Stimulated activated CD4-positive, alpha-beta T cell treated with anti-CD3 and anti-CD28 coated beads, TNF-alpha, amount 100 ng/mL, for 1 hour (primary cell): ENCODE measurements at places on chromosomes 11 and 22.

DNA sequence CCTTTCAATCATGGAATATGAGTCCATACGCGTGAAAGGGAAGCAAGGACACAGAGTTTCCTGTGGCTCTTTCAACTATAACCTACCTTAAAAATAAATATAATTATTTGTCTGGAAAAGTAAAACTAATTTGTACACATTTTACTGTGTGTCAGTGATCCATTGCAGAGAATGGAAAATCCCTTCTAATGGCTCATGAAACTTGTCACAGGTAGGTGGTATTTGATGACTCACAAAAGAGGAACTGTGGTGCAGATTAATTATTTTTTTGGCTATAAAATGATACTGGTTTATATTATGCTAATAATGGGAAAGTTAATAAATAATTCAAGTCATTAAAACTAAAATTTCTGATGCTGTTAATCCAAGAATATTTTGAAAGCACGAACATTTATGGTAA lies 792.2 kb downstream of the METTL15 start:
- DNase-seq: no peak

- DNase-seq: no peak
Measured at GRCh38 chr11:122246874-122247273, 130.9 kb upstream of the BLID start.

DNA sequence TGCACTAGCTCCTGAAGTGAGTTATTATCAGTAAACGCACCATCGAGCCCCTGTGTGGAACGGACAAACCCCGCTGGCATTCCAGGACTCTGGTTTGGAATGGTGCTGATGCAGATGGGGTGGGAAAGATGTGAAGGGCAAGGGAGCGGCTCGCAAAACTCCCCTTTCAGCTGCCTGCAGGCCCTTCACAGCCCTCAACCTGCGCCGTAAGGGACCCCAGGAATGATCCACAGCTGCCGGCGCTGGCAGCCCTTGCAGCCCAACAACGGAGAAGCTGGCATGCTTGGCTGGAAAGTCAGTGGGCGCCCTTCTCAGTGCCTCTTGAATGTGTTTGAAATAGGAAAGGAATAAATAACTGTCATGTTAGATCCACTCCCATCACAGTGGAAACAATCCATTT lies 1445.5 kb downstream of the BRD1 start:
- no peak for DNase-seq

GRCh38 chr22:49512487-49513165 lies 315.0 kb downstream of the BRD1 start:
- no peak for DNase-seq

- DNase-seq: no peak
Measured at GRCh38 chr22:50601669-50602337, 1.2 kb downstream of the MAPK8IP2 start.

DNA sequence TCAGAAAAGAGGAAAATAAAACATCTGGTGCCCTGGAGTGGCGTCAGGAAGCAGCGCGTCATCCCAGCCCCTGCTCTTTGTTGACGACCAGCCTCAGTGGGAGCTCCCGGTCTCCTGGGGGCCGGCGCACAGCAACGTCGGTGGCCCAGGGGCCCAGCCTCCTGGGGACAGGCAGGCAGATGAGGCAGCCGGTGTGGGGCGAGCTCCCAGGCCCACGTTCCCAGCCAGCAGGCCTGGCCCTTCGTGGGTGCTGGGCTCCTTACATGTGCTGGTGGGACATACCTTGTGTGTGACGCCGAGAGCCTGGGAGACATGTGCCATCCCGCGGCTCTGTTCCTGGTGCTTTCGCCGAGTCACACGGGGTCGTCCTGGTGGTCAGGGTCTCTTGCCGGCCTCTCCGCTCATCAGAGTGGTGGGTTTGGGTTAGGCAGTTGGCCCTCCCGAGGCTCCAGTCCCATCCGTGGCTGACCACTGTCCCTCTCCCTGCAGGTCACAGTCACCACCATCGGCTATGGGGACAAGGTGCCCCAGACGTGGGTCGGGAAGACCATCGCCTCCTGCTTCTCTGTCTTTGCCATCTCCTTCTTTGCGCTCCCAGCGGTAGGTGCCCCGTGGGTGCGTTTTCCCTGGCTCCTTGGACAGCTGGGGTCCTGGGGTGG lies 116.7 kb downstream of the KCNQ1OT1 start:
- no peak for DNase-seq

GRCh38 chr11:111231836-111232235 lies 13.7 kb upstream of the POU2AF2 start:
- no peak for DNase-seq

DNA sequence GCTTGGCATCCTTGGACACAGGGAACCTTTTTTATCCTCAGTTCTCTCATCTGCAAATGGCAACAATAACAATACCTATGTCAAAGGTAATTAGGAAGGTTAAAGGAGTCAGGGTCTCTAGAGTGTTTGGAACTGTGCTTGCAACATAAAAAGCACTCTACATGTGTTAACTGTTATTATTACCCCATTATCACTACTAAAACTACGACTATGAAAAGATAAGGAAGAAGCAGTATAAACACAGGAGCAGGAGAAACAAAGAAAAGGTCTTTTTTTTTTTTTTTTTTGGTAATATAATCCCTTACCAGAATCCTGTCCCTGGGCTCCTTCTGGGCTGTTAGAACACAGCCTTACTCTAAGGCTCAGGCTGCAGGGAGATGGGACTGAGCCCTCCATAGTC lies 348.2 kb downstream of the CADM1 start:
- DNase-seq: no peak

DNA sequence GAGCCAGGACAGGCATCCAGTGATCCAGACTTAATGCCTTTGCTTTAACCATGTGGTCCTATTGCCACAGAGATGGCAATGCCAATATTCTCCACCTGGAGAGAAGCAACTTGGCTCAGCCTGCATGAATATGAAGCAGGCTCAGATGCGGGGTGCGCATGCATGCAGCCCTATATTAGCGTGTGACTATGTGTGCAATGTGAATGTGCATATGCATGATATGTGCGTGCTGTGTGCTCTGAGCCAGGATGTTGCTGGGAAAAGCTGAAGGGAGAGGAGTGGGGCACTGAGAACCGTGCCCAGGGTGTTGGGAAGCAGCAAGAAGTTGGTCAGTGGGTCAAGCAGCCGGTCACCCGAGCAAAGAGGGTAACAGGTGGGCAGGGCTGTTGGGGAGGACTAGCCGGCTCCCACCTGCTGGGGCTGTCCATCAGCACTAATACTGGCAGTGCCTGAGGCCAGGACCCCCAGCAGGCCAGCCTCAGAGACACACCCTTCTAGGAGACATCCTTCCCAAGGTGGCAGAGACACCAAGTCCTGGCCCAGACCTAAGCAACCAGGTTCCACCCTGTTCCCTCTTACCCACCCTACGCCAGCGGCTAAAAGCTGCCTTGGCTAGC lies 24.8 kb upstream of the MYOD1 start:
- DNase-seq: no peak

DNA sequence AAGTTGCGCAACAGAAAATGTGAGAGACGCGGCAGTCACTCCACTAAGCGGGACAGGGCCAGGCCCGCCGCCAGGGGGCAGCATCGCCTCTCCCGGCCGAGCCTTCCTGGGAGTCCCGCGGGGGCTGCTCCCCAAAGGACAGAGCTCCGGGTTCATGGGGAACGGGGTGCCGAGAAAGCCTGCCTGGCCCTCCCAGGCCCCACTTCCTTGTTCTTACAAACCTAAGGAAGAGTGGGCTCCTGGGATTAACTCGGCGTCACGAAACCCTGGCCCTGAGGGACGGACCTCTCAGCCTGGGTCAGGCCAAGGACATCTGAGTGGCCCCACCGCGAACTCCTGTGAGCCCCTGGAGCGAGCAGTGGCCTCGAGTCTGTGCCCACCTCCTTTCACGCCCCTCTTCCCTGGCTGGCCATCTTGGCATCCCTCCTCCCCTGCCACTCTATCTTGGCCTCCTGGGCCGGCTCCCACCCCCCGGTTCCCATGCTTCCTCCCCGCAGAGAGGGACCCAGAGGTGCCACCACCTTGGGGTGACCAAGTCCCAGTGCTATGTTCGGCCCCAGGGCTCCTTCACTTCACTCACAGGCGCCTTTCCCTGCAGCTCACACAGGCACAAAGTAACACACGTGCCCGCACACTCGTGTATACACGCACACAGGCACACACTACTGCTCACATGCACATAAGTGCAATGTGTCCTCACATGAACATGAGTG lies 99.9 kb upstream of the FGF3 start:
- peak; percentile 74 for DNase-seq

DNA sequence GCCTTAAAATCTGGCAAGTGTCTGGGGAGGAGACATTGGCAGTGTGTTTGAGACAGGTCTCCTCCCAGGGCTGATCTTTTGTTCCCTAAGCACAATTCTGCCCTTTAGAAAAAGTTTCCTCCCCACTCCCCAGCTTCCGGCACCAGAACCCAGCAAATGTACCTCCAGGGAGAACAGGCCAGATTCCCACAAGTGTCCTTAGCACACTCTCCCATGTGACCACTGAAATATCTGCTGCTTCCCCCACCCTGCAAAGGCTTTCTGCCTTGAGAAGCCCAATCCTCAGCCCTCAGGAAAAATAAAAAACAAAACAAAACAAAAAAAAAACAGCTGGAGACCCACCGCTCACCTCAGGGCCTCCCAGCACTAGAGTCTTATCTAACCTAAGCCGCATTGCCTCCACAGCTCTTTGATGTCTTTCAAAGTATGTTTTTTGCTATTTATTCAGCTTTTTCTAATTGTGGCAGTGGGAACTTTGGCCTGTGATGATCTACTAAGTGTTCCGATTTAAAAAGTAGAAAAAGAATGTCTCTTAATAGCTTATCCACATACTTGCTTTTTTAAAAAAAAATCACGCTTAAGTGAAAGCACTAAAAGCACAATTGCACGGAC lies 29.0 kb upstream of the FBLN1 start:
- no peak for DNase-seq

DNA sequence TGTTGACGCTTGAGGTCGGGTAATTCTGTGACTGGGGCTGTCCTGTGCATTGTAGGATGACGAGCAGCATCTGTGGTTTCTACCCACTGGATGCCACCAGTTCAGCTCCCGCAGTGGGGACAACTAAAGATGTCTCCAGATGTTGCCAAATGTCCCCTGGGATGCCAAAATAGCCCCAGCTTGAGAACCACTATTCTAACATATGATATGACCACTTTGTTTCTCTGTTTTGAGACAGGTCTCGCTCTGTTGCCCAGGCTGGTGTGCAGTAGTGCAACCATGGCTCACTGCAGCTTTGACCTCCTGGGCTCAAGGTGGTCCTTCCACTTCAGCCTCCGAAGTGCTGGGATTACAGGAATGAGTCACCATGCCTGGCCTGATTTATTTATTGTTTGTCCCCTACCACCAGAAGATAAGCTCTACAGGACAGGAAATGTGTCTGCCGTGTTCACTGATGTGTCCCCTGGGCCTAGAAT lies 4.4 kb upstream of the MEN1 start:
- no peak for DNase-seq
